ENCODE measurements at places on chromosomes 4 and X.

- no peak for DNase-seq
These were observed 94.8 kb upstream of the TEX13A start for GRCh38 chrX:105315248-105315647.

DNA sequence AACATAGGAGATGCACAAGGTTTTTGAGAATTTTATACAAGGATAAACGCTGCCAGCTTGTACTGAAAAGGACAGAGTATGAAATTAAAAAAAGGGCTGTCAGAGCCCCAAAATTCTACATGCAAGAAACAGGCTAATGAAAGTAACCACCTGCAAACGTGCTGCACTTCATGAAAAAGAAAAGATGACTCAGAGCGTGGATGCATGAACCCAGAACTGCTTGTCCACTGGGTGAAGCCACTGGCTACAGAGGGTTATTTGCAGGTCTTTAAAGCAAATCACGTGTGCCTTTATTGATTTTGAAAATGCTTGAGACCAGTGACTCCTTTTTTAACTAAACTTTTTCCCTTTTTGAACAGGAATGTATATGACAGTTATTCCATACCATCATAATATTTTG lies 25.3 kb upstream of the FRMD7 start:
- DNase-seq, result no peak

- DNase-seq, result no peak
These were observed 373.6 kb downstream of the MAPK10 start for GRCh38 chr4:85986266-85986665.

- DNase-seq, result no peak
These were observed 42.7 kb upstream of the PHEX start for GRCh38 chrX:21989384-21989783.

GRCh38 chr4:165813606-165814005 lies 59.4 kb upstream of the TLL1 start:
- no peak for DNase-seq

GRCh38 chr4:31020363-31020762 lies 300.2 kb downstream of the PCDH7 start:
- DNase-seq, result no peak

GRCh38 chr4:169209388-169209883 lies 61.3 kb downstream of the SH3RF1 start:
- DNase-seq, result no peak

DNA sequence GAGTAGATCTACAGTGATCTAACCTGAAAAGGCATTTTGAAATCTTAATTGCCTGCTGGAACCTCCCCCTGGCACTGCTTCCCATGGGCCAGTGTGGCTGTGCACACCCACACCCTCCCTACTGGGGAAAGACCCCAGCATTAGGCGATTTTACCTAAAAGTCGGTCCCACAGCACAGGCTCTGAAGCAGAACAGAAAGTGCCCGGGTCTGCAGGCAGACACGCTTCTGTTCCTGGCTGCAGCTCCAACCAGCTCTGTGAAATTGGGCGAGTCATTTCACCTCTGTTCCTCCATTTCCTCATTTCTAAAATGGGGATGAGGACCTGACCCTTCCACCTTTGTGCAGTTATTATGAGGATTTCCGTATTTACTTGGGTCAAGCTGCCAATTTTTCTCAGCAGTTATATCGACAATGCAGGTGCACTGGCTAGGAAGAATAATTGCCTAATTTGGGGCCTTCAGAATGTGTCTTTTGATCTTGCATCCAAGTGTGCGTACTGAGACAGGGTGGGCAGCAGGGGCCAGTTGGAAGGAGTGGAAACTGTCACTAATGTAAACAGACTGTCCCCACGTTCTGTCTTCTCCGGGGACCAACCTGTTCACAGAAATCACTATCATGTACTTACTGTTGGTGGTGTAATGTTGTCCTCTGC lies 7.1 kb downstream of the KLF3 start:
- no peak for DNase-seq

- no peak for DNase-seq
These were observed 4.7 kb upstream of the ZNF518B start for GRCh38 chr4:10461850-10462400.

- DNase-seq, result no peak
These were observed 11.5 kb downstream of the MAD2L1 start for GRCh38 chr4:120055162-120055561.

DNA sequence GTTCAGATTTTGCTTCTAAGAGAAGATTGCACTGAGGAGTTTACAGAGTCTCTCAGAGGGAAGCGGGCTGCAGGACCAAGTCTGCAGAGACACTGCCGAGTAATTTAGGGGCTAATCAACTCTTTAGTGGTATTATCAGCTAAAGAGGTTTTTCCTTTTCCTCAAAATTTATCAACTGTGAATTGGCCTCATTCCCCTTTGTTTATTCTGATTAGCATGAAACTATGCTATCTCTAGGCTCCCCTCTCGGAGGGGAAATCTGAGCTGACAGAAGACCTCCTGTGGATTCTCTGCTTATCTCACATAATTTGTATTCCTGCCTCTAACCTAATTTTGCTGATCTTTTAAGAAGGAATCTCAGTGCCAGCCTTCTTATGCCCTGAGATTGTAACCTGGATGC lies 201.0 kb downstream of the DCTD start:
- no peak for DNase-seq

- no peak for DNase-seq
These were observed 44.8 kb upstream of the HERC6 start for GRCh38 chr4:88333741-88334405.

DNA sequence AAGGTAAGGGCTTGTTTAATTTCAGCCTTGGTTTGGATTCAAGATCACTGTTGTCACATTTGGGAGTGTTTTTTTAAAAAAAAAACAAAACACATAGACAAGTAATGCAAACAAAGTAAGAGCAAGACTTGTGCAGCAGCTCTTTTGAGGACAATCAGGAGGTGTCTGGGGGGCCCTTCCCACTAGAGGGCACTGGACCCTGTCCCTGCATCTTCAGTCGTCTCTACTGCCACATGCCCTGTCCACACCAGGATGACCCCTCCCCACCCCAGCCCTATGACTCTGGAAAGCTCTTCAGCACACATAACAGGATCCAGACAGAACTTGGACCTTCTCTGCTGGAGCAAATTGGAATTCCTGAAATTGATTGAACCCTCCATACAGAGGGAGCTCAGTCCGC lies 71.0 kb downstream of the USP46 start:
- DNase-seq, result no peak

GRCh38 chr4:83358410-83358809 lies 23.8 kb upstream of the HPSE start:
- no peak for DNase-seq

DNA sequence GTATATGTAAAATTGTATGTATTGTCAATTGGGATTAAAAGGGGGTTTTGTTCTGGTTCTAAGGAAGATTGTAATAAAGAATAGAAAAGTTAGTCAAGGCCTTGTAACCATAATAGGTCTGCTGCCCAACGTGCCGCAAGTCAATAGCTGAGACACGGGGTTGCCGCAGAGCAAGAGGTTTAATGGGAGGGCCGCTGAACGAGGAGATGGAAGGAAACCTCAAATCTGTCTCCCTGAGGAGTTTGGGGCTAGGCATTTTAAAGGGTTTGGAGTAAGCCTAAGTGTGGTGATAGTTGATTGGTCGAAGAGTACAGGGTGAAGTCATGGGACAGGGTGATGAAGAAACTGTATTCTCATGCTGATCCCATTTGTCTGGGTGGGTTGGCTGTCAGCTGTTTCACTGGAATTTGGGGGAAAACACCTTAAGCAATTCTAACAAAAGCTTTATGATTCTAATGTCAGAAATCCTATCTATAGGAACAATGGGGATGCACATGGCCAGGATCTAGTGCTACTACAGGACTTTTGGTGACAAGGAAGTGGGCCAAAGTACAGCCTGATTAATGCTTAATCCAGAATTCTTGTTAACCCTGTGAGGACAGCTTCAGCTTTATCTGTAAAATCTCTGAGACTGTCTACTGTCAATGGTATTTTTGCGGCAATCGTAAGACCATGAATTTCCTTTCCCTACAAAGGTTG lies 86.9 kb downstream of the RELL1 start:
- DNase-seq, result no peak

- DNase-seq, result no peak
These were observed 48.6 kb upstream of the AMELX start for GRCh38 chrX:11244636-11245035.

DNA sequence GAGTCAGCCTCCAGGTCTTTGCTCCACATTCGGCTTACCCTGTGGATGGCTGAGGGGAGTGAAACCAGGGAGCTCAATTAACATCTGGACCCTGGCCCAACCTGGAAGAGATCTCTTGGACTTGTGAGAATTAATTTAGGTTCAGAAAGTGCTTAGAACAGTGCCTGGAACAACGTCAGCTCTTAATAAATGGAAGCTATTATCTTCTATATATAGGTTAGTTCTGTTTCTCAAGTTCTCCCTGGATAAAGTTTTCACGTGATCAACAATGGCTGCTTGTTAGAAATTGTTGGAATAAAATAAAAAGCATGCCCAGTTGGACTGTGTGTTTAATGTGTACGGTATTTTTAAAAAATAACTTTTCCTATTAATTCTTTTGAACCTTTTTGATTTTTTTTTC lies 80.8 kb downstream of the TRIML1 start:
- DNase-seq, result peak; percentile 60

DNA sequence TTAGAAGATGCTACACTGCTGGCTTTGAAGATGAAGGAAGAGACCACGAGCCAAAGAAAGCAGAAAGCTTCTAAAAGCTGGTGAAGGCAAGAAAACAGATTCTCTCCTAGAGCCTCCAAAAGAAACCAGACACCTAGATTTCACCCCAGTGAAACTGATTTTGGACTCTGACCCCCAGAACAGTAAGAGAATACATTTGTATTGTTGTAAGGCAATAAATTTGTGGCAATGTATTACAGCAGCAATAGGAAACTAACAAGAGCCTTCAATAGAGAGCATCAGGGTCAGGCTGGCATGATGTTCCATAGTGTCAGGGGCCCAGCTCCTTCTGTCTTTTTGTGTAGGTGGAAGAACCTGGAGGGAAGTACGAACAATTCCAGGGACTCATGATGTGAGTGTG lies 6.0 kb upstream of the TEC start:
- DNase-seq, result no peak

DNA sequence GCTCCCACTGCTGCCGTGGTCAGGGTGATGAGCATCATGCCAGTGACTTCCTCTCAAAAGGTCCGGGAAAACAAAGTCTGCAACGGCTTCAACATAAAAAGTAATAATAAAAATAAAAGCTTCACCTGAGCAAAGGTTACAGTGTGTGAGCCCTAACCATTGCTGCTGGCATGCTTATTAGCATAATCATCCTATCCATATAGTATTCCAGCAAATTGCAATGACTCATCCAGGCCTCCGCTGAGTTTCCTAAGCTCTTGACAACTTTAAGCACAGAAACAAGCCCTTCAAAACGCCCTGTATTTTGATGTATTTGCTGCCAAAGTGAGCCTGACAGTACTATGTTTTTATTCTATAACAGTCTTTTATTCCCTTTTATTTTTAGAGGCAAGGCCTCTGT lies 100.5 kb downstream of the AASDH start:
- no peak for DNase-seq

DNA sequence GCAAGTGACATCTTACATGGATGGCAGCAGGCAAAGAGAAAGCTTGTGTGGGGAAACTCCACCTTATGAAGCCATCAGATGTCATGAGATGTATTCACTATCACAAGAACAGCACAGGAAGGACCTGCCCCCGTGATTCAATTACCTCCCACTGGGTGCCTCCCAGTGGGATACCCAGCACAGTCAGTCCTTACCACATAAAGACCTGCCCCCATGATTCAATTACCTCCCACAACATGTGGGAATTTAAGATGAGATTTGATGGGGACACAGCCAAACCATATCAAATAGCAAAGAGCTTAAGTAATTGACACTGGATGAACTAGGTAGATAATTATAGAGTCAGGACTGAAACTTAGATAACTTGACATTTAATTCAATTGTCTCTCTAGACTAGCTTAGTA lies 85.6 kb downstream of the SLIT2 start:
- no peak for DNase-seq

DNA sequence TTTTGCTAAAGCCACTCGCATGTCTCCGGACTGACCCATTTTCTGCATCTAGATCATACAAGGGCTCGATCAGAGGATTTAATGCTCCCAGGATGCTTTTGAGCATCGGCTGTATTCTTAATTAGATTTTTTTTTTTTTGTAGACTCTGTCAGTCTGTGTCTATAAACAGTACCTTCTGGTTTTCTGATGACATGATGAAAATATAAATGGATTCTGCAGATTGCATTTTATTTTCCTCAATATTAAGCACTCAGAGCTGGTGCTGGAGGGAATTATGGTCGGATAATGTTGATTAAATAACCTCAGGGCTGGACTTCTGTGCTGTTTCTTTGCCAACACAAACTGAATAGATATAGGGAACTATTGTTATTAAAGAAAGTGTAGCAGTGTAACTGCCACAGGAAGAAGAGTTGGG lies 57.1 kb upstream of the LIMCH1 start:
- DNase-seq, result no peak

- peak; percentile 80 for DNase-seq
These were observed 53.8 kb downstream of the APLN start for GRCh38 chrX:129600981-129601424.

- no peak for DNase-seq
These were observed 108.3 kb downstream of the QRFPR start for GRCh38 chr4:121272526-121272925.

- no peak for DNase-seq
These were observed 9.0 kb upstream of the INTU start for GRCh38 chr4:127623797-127624083.

- DNase-seq, result no peak
These were observed 5.7 kb upstream of the SCOC start for GRCh38 chr4:140367738-140368137.

- DNase-seq, result no peak
These were observed 127.8 kb upstream of the FAT1 start for GRCh38 chr4:186851291-186852072.

- DNase-seq, result no peak
These were observed 21.3 kb upstream of the CXCL6 start for GRCh38 chr4:73815145-73815544.

DNA sequence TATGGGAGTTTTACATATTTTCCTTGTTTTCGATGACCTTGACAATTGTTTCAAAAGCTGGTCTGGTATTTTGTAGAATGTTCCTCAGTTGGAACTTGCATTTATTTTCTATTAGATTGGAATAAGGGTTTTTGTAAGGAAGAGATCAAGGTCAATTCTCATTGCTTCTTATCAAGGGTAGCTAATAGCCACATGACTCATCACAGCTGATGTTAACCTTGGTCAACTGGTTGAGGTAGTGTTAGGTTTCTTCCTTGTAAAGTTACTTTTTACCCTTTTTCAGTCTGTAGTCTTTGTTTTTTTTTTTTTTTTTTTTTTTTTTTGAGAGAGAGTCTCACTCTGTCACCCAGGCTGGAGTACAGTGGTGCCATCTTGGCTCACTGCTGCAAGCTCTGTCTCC lies 257.2 kb downstream of the SNCA start:
- DNase-seq, result no peak

GRCh38 chr4:100540131-100540530 lies 22.3 kb upstream of the EMCN start:
- no peak for DNase-seq

DNA sequence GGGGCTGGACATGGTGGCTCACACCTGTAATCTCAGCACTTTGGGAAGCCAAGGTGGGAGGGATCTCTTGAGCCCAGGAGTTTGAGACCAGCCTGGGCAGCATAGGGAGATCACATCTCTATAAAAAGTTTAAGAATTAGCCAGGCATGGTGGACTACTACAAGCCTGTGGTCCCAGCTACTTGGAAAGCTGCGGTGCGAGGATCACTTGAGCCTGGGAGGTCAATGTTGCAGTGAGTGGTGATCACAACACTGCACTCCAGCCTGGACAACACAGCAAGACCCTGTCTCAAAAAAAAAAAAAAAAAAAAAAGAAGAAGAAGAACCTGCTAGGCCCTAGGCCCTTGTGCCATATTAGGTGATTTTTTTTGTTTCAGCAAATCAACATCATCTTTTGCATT lies 12.2 kb downstream of the SRD5A3 start:
- DNase-seq, result no peak

GRCh38 chrX:55135171-55135570 lies 46.4 kb downstream of the PAGE2 start:
- no peak for DNase-seq

Measured in foreskin melanocyte (primary cell).